Activated T-cell treated with anti-CD3 and anti-CD28 coated beads for 1 hour (primary cell): ENCODE measurements at places on chromosomes 13 and 19.
A peak's percentile ranks its signal among the peaks of the same experiment; 100 is the strongest.

GRCh38 chr13:24247016-24247415 is 62.4 kb upstream of the C1QTNF9 start:
- no peak for DNase-seq

GRCh38 chr19:46616631-46617322 is 8.1 kb downstream of the PTGIR start:
- DNase-seq: no peak

GRCh38 chr13:49828453-49828852 is 36.0 kb upstream of the KPNA3 start:
- no peak for DNase-seq

- no peak for DNase-seq
Measured at GRCh38 chr19:55152017-55152416, 3.0 kb upstream of the TNNT1 start.

GRCh38 chr13:26168237-26168814 is 53.8 kb downstream of the RNF6 start:
- DNase-seq: no peak

DNA sequence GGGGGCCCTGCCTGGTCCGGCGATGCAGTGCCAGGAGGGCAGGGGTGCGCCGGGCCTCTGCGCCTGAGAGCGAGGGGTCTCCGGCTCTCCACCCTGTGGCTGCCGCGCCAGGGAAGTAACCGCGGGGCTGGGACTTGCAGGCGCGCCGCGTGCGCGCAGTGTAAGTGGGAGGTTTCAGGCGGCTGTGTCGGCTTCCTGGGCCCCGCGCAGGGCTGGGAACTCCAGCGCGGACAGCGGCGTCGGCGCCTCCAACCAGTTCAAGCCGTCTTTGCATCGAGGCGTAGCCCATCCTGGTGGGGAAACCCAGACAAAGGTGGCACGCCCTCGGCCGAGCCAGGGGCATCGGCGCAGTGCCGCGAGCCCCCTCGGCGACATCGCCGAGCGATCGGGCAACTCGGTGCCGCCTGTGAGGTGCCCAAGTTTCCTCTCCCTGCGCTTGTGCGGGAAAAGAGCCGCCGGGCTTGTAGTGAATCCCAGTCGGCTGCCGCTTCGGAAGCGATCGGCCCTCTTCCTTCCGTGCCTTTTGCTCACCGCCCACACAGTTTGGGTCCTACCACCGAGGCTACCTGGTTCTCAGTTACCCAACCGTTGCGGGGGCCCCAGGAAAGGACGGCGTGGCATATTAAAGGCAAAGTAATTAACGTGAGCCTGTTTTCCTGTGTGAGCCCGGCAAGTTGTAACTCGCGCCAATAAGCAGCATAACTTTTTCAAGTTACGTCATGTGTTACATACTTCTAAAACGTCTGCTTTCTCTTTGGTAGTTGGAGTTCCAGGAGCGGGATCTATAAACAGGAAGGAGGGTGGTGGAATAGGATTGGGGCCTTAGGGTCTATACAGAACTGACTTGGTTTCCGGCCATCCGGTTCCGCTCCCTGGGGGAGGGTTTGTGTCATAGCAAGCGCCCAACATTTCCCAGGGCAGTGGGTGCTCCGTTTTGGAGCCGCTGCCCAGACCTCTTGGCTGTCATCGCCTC is 1.2 kb downstream of the LRCH1 start:
- DNase-seq: peak; percentile 39

GRCh38 chr13:38103851-38104250 is 234.3 kb upstream of the TRPC4 start:
- no peak for DNase-seq

DNA sequence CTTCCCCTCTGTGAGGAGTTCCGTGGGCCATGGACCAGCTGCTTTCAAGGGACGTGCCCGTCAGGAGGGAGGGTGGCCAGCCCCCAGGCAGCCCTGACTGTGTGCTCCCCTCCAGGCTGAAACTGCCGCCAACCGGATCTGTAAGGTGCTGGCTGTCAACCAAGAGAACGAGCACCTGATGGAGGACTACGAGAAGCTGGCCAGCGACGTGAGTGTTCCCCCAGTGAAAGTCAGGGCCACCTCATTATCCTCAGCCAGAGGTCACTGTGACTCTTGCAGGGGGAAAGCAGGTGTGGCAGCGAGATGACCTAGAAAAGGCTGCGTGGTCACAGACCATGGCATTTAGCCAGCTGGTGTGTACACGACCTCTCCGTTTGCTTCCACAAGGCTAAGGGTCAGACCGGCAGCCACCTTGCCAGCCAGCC is 29.9 kb downstream of the CAPN12 start:
- DNase-seq: no peak

DNA sequence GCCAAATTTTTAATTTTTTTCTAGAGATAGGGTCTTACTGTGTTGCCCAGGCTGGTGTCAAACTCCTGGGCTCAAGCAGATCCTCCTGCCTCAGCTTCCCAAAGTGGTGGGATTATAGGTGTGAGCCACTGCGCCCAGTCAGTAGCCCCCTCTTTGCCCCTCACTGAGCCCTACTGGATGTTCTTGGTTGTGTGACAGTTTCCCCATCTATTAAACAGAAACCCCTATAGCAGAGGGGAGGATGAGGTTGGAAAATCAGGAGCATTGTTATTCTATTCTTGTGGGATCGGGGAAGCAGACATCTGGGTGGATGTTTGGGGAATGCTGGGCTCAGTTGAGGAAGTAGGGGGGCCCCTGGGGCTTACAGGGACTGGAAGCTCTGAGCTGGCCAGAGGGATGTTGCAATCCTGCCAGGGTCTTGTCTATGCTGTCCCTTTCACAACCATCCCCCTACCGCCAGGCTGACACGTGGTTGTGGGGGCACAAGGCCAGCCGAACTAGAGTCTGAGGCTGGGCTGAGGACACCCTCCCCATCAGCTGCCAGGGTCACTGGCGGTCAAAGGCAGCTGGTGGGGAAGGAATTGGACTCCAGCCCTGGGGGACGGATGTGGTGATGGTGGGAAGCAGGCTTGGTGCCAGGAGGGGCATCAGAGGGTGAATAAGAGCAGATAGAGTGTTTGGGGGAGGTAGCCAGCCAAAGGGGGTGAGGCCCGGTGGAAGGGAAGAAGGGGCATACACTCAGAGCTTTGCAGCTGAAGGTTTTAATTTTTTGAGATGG is 10.9 kb downstream of the APOC1 start:
- no peak for DNase-seq

DNA sequence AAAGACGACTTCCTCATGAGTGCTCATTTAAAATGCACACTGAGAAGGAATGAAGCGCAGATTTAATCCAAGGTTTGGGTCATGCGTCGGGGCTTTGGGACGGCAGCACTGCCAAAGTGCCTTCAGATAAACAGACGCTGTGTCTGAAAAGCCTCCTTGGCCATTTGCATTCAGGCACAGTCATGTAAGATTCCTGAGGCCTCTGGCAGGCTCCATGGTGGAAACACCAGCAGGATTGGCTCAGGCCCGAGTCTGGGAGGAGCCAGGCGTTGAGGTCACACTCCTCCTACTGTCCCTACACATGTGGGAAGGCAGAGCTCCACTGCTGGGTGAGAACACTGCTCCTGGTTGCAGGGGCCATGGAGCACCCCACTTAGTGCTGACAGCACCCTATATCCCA is 113.3 kb upstream of the KL start:
- no peak for DNase-seq

DNA sequence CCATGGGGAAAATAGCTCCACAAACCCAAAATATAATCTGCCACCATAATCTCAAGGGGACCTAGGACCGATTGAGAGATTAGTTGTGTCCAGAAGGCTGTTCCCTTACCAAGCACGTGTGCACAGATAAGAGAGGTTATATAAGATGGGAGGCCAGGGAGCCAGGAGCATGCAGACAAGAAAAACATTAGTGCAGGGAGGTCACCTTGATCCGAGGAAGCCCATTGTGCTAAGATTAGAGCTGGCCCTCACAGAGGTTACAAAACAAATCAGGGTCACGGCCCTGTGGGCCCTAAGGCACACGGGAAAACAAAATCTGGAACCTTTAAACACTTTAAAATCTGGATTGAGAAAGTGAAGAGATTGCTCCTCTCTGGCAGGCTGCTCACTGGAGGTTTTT is 37.7 kb downstream of the RGCC start:
- no peak for DNase-seq

- DNase-seq: no peak
Measured at GRCh38 chr13:27199696-27200095, 28.1 kb upstream of the USP12 start.

DNA sequence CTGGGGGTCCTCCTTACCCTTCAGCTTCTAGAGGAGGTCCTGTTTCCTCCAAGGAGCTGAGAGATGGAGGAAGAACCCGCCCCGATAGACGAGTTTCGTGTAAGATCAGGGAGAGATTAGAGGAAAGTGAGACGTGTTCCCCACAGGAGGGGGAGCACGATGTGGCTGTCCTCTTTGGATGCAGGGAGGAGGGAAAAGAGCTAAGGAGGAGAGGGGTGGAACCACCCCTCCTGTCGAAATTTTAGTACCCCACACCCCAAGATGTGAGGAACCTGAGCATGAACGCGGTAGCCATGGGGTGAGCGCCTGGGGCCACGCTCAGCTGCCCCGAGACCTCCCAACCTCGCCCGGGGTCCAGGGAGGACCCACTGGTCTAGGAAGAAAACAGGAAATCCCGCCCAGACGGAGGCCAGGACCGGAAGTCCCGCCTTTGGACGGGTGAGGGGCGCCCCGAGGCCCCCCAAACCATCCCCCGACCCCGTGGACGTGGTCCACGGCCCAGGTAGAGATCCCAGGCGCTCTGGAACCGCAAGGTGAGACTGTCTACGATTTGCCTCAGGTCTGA is 1.2 kb downstream of the AKT1S1 start:
- peak; percentile 42 for DNase-seq

- DNase-seq: no peak
Measured at GRCh38 chr13:27182844-27183497, 11.4 kb upstream of the USP12 start.

DNA sequence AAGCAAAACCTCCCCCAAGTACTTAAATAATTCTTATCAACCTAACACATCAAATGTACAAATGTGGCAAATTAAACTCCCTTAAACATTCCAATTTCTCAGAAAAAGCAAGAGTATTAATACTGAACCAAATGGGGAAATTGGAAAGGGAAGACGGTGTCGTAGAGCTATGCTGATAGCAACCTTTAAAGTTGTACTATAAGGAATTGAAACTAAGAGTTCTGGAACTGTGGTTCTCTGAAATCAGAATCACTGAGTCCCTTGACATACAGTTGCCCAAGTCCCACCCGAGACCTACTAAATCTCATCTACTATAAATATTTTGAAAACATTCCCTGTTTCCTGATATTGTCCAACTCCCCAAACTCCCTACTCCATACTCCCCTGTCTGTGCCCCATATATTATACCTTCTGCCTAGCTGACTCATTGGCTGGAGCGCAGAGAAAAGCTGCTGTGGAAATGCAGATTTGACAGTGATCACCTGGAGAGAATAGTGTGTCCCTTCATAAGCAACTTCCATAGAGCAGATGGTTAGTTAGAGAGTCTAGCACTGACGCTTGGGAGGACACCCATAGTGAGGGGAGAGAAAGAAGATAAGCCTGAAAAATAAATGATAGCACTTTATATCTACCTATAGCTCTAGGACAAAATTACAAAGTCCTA is 51.4 kb upstream of the ITM2B start:
- DNase-seq: no peak

DNA sequence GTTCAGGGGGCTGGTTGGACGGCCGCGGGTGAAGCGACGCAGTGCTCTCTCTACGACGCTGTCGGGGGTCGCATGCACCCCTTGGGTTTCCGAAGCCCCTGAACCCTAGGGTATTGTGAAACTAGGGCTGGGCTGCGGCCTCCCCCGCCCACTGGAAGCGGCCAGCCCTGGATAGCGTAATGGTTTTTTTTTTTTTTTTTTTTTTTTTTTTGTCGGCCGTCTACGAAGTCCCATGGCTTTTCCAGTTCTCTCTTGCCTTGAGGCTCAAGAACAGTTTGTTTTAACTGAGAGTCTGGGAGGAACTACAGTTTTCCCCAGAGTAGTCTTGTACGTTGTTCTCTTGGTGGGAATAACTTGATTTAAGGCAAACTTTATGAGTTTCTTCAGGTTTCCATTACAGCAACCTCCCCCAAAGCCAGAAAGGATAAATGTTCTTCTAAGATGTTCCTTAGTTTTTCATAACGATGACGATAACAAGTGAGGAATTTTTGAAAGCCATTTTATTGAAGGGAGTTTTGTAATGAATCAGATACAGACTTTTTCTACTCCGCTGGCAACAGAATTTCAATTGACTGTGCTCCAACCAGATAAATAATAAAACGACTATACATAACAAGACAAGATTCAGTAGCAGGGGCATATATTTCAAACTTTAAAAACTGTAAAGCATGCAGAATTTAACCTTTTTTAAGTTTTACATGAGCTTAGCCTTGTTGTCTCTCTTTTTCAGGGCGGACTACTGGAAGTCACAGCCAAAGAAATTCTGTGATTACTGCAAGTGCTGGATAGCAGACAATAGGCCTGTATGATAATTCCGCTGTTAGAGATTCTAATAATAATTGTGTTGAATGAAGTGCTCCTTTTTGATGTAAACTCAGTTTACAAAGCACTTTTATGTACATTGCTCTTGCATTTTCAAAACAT is 867 bp downstream of the WBP4 start:
- no peak for DNase-seq

DNA sequence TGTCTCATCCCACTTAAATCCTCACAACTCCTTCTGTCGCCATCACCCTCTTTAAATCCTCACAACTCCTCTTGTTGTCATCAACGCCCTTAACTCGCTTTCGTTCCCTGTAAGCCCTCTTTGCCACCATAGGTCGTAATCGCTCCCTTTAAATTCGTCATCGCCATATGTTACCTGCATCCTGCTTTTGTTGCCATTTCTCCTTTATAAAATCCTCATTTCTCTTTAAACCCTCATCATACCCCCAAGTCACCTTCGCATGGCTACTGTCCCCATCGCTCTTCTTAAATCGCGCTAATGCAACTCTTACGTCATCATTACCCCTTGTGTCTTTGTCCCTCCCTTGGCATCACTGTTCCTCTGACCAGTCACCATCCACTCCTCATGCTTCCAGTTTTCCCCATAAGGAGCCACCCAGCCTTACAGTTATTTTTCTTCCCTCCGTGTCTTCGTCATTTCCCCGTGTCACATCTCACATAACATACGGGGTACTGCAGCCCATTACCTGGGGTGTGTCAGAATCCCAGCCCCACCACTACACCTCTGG is 539 bp downstream of the PLD3 start:
- DNase-seq: no peak

DNA sequence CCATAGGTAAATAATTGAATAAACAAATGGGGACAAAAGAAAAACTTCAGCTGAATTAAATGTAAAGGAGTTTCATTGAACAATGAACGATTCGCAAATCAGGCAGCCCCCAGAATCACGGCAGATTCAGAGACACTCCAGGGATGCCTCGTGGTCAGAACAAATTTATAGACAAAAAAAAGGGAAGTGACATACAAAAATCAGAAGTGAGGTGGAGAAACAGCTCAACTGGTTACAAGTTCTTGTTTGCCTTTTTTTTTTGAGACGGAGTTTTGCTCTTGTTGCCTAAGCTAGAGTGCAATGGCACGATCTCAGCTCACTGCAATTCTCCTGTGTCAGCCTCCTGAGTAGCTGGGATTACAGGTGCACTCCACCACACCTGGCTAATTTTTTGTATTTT is 5.7 kb downstream of the ZNF566 start:
- no peak for DNase-seq

- no peak for DNase-seq
Measured at GRCh38 chr13:108632649-108633167, 3.3 kb downstream of the MYO16 start.

GRCh38 chr19:39817888-39818561 is 15.9 kb downstream of the DYRK1B start:
- DNase-seq: no peak
